CD4-positive, alpha-beta memory T cell (primary cell): ENCODE measurements at places on chromosomes 13 and 19. TPM values are rescaled to one million over a fixed set of nuclear protein-coding genes. Genes with fewer than 3 reads are reported as not detected.

GRCh38 chr19:15241259-15241910 lies 9.1 kb upstream of the EPHX3 start:
- no peak overlapping the region for H3K27ac ChIP-seq
- H3K27me3 ChIP-seq = no peaks in the 10 kb centered on the region
- no peak overlapping the region for H3K4me3 ChIP-seq
- no peaks in the 10 kb centered on the region for H3K4me1 ChIP-seq

DNA sequence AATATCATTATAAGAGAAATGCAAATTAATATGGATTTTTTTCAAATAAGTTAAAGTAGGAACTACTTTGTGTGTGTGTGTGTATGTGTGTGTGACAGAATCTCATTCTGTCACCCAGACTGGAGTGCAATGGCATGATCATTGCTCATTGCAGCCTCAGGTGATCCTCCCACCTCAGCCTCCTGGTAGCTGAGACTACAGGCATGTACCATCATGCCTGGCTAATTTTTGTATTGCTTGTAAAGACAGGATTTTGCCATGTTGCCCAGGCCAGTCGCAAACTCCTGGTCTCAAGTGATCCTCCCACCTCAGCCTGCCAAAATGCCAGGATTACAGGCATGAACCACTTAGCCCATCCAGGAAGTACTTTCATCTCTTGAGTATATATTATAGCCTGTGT lies 3.2 kb upstream of the ERVV-2 start:
- H3K4me1 ChIP-seq = no peaks in the 10 kb centered on the region
- no peak for DNase-seq
- no peak overlapping the region for H3K4me3 ChIP-seq
- H3K27me3 ChIP-seq = no peaks in the 10 kb centered on the region

DNA sequence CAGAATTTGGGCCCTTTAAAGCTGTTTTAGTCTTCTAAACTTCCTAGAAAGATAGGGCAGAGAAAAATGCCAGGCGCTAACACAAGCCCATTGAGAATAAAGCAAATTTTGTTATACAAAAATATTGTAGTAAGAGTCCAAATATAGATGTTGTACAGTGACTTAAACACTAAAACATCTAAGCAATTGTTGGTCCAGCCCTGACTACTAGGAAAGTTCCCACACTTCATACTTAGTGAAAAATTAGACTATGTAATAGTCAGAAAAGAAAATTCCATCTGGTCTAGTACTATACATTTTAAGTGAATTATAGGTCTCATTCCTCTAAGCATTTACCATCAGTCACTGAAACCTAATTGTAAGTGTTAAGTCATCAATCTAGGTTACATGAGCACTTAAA lies 1518.3 kb upstream of the SLC10A2 start:
- no peaks in the 10 kb centered on the region for H3K27me3 ChIP-seq
- no peaks in the 10 kb centered on the region for H3K4me1 ChIP-seq
- no peak overlapping the region for H3K4me3 ChIP-seq
- DNase-seq = no peak

DNA sequence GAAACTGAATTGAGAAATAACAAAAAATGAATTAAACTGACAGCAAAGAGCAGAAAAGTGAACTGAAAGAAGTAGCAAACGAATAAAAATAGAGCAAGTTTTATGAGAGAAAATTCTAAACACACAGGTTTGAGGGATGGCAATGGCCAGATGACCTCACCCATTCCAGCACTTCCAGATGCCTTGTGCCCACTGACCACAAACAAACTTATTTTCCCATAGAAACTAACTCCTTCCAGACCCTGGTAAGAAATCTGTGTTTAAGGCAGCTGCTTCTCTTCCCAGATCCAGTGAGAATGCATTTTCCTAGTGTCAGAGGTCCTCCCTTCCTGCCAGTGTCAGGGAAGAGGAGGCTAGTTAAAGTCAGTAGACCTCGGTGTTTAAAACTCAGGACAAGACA lies 51.7 kb downstream of the RXFP2 start:
- no peaks in the 10 kb centered on the region for H3K4me1 ChIP-seq
- no peak for DNase-seq
- H3K27me3 ChIP-seq = no peaks in the 10 kb centered on the region
- no peak overlapping the region for H3K27ac ChIP-seq
- no peak overlapping the region for H3K4me3 ChIP-seq
- no peaks in the 10 kb centered on the region for H3K36me3 ChIP-seq

- no peak for DNase-seq
- no peaks in the 10 kb centered on the region for H3K27me3 ChIP-seq
- H3K4me3 ChIP-seq = no peak overlapping the region
- H3K27ac ChIP-seq = no peak overlapping the region
Measured at GRCh38 chr13:80400865-80401426, 60.0 kb upstream of the SPRY2 start.

Gene TNFSF11
- polyA plus RNA-seq = 0.18 TPM

DNA sequence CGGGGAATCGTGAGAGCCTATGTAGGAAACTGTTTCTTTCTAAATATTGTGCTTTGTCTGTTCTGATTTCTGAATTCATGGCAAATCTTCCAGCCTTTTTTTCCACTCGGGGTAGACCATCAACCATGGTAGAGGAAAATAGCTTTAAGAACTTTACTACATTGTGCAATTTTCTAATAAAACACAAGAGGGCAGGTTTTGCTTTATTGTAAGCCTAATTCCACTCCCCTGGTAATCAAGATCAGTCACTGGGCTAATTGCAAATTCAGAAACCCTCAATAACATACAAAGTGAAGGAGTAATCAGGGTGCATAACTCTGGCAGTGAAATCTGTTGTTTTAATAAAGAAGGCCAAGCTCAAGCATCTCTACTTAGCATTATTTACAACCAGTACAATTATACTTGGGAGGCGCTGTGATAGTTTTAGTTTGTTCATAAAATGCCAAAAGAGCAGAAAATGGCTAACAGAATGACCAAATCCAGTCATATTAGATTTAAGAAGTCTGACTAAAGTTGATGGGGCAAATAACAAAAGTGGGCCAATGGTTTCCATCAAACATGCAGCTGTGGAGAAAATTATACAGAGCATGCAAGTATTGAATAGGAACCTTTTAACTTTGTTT lies 43.8 kb downstream of the DCT start:
- DNase-seq = peak; percentile 38
- no peaks in the 10 kb centered on the region for H3K27me3 ChIP-seq
- H3K36me3 ChIP-seq = no peaks in the 10 kb centered on the region
- no peaks in the 10 kb centered on the region for H3K4me1 ChIP-seq

GRCh38 chr13:72648513-72649065 lies 78.8 kb downstream of the MZT1 start:
- no peak for DNase-seq
- H3K4me3 ChIP-seq = no peak overlapping the region
- no peak overlapping the region for H3K27ac ChIP-seq
- peaks cover 4% of the 10 kb centered on the region for H3K27me3 ChIP-seq
- H3K4me1 ChIP-seq = no peaks in the 10 kb centered on the region

DNA sequence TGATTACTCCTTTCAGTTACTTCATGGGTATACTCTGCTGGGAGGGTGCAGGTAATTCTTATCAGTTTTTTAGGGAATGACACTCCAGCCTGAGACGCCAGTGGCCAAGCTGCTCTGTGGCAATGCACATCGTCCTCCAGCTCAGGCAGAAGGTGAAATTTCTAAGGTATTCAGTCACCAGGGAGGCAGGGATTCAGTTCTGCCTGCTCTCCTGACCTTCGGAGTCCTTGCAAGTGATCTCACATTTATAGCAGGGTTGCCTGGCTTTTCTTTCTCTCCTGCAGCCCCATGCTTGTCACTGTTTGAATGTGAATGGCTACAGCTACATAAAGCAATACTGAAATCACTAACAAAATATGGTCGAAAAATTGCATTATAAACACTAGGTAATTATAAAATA lies 1447.5 kb downstream of the EFNB2 start:
- H3K36me3 ChIP-seq = no peaks in the 10 kb centered on the region
- no peak overlapping the region for H3K4me3 ChIP-seq
- DNase-seq = no peak

- no peak for DNase-seq
- H3K4me3 ChIP-seq = no peak overlapping the region
- no peak overlapping the region for H3K27ac ChIP-seq
- H3K27me3 ChIP-seq = no peaks in the 10 kb centered on the region
Measured at GRCh38 chr13:90696656-90697055, 650.8 kb upstream of the MIR17HG start.

- H3K4me1 ChIP-seq = peaks cover 6% of the 10 kb centered on the region
- no peak overlapping the region for H3K27ac ChIP-seq
- H3K4me3 ChIP-seq = no peak overlapping the region
- no peaks in the 10 kb centered on the region for H3K27me3 ChIP-seq
- no peak for DNase-seq
Measured at GRCh38 chr13:77781808-77782207, 84.3 kb downstream of the SLAIN1 start.

DNA sequence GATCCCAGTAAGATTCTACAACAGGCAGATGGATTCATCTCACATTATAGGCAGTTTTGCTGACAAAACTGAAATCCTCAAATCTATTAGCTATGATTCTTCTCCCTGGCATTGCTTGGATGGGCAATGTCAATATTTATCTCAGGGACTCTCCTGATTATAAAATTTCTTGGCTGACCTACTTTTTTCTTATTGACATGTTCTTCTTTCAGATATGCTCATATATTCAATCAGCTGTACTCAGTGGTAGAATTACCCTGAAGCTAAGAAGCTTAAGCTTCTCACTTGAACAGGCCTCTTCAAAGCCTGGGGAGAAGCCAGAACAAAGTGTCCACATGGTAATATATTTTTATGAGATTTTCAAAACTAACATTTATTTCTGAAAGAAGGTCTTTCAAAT lies 513.6 kb downstream of the PCDH9 start:
- no peak for DNase-seq
- H3K4me1 ChIP-seq = no peaks in the 10 kb centered on the region
- H3K27me3 ChIP-seq = no peaks in the 10 kb centered on the region
- no peak overlapping the region for H3K4me3 ChIP-seq
- no peaks in the 10 kb centered on the region for H3K36me3 ChIP-seq

DNA sequence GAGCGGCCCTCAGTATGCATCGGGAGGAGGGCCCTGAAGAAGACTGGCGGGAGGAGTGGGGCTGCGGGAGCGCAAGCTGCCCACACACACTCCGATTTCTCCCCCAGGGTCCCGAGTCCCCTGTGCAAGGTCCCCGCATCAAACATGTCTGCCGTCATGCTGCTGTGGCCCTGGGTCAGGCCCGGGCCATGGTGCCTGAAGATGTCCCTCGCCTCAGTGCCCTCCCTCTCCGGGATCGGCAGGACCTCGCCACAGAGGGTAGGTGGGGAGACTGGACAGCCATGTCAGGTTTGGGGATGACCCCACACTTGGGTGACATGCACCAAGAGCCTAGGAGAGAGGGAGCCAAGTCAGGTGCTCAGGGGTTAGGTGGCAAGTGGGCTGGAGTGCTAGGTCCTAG lies 4.7 kb downstream of the KMT2B start:
- DNase-seq = no peak
- peaks cover 14% of the 10 kb centered on the region for H3K4me1 ChIP-seq
- peaks cover 66% of the 10 kb centered on the region for H3K36me3 ChIP-seq
- H3K4me3 ChIP-seq = no peak overlapping the region
- H3K27ac ChIP-seq = no peak overlapping the region

DNA sequence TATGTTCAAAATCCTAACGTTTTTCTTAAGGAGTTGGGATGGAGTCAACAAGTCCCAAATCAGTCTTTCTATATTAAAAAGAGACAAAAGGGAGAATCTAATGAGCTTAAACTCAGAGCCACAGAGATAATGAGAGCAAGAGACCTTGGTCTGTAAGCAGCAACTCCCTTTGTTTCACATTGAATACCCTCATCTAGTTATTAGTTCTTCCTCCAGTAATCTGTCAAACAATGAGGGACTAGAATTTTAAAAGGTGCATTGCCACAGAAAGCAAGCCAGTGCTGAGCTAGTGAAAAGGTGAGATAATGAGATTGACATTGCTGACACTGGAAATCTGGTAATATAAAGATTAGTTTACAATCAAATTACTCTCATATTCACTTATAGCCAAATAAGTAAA lies 718.6 kb downstream of the DACH1 start:
- no peaks in the 10 kb centered on the region for H3K36me3 ChIP-seq
- no peak overlapping the region for H3K27ac ChIP-seq
- no peaks in the 10 kb centered on the region for H3K4me1 ChIP-seq
- H3K27me3 ChIP-seq = no peaks in the 10 kb centered on the region
- no peak overlapping the region for H3K4me3 ChIP-seq
- DNase-seq = no peak

GRCh38 chr13:23673354-23673753 lies 103.1 kb downstream of the TNFRSF19 start:
- H3K4me3 ChIP-seq = no peak overlapping the region
- H3K36me3 ChIP-seq = no peaks in the 10 kb centered on the region
- no peak overlapping the region for H3K27ac ChIP-seq
- DNase-seq = no peak

Gene CEACAM7
- polyA plus RNA-seq = not detected

DNA sequence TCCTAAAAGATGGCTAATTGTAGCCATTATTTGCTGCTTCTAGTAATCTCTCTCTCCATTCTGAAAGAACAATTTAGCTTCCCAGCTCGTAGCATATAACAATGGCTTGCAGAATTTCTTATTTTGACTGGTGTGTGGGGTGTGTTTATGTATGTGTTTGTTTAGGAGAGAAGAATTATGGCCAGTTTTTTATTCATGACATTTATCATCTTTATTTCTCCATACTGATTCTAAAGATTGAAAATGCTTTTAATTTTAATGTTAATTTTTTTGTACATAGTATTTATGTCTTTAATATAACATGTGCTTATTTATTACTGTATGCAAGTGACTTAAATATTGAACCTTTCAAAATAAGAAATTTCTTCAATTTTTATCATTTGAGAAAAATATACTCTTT lies 115.8 kb upstream of the TMTC4 start:
- H3K4me1 ChIP-seq = no peaks in the 10 kb centered on the region
- H3K27me3 ChIP-seq = no peaks in the 10 kb centered on the region
- no peak overlapping the region for H3K27ac ChIP-seq
- H3K36me3 ChIP-seq = no peaks in the 10 kb centered on the region
- DNase-seq = no peak

Gene NLRP11
- not detected for polyA plus RNA-seq

GRCh38 chr13:26605845-26606244 lies 48.4 kb downstream of the WASF3 start:
- no peaks in the 10 kb centered on the region for H3K36me3 ChIP-seq
- H3K4me3 ChIP-seq = no peak overlapping the region
- H3K27ac ChIP-seq = no peak overlapping the region
- no peak for DNase-seq
- no peaks in the 10 kb centered on the region for H3K27me3 ChIP-seq

GRCh38 chr13:21583478-21583877 lies 20.5 kb downstream of the MICU2 start:
- no peaks in the 10 kb centered on the region for H3K36me3 ChIP-seq
- peaks cover 22% of the 10 kb centered on the region for H3K4me1 ChIP-seq
- no peak overlapping the region for H3K27ac ChIP-seq
- DNase-seq = no peak
